ENCODE measurements at places on chromosomes 16 and 17.

GRCh38 chr16:22333457-22333994 lies 36.3 kb downstream of the POLR3E start:
- DNase-seq, result no peak

GRCh38 chr16:58128181-58128631 lies 975 bp downstream of the CFAP20 start:
- no peak for DNase-seq

DNA sequence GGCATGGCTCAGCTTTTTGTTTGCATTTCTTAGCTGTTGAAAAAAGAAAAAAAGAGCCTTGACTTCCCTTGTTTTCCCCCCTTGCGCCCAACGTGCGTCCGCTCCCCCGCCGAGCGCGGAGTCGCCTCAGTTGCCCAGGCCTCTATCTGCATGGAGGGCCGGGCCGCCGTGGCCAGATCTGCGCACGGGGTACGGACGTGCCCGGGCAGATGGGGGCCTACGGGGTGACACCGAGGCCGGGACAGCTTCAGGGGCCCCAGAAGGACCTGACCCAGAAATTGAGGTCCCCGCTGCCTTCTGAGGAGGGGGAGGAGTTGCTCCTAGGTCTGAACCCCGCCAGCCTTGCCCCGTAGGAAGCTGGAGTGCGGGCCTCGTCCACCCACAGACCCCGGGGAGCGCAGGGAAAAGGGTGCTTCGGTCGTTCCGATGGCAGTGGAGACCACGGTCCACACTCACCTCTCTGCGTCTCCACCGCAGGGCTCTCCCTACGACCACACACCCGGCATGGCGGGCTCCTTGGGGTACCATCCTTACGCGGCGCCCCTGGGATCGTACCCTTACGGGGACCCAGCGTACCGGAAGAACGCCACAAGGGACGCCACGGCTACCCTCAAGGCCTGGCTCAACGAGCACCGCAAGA lies 1.5 kb downstream of the IRX5 start:
- peak; percentile 31 for DNase-seq

DNA sequence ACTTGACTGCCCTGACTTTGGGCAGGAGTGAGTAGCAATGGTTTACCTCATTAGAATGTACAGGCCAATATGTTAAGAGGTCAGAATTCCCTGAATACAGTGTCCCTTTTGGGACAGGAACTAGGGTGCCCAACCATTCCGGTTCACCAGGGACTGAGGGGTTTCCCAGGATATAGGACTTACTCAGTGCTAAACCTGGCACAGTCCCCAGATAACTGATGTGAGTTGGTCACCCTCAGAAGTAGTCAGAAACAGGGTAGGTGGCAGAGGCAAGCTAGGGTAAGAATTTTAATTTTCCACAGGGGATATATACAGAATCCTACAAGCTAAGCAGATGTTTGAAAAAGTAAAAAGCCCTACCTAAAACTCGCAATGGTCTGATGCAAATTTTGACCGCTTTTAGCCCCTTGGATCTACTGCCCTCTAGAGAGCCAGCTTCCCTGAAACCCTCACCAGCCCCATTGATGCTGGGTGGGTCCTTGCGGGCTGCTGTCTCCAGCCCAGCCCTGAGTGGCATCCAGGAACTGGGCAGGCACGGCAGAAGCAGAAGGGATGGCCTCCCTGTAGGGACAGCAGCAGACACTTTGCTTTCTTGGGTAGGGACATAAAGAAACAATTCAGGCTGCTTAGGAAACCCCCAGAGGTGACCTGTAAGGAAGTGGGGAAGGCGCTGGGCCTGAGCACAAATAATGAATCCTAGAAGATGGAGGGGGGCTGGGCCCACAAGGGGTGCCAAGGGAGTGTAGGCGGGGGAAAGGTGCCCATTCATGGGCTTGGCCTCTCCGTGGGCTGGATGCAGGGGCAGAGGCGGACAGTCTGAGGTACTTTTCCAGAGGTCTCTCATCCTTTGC lies 434.8 kb downstream of the SLC39A11 start:
- DNase-seq, result no peak

DNA sequence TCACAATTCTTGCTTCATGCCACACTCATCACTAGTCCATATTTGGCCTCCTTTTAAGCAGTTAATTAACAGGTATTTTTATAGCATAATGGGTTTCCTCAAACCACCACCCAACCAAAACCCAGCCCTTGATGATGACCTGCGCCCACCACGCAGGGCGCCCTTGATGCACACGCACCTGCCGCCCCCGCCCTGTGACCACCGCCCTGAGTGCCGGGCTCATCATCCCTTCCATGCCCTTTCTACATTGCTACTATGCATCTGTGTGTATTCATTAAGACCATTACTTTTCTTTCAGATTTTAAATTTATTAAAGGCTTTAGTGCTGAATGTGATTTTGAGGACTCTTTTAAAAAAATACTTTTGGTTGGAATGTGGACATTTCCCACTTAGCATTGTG lies 204.8 kb upstream of the CHMP6 start:
- no peak for DNase-seq

All from frontal cortex (tissue), 4 donors.